ENCODE measurements at places on chromosomes 5 and 9.

GRCh38 chr5:113119246-113119924 lies 142.8 kb downstream of the DCP2 start:
- no peak for DNase-seq

DNA sequence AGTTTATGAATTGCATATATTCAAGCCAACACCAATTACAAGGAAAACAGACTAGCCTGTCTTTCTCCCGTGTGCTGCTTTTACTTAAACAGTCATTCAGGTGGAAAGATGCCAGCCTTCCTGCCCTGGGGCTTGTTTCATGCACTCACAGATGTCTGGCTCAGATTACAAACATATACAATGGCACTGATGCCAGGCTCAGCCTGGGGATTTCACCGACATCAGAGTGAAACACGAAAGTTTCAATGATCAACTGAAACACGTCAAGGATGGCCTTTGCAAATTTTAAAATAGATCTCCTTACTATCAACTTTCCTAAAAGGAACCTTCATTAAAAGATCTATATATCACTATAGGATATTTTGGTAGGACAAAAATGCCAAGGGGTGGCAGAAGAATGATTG lies 1576.5 kb downstream of the EFNA5 start:
- DNase-seq: no peak

GRCh38 chr5:143887903-143888665 lies 76.1 kb downstream of the HMHB1 start:
- DNase-seq: no peak

DNA sequence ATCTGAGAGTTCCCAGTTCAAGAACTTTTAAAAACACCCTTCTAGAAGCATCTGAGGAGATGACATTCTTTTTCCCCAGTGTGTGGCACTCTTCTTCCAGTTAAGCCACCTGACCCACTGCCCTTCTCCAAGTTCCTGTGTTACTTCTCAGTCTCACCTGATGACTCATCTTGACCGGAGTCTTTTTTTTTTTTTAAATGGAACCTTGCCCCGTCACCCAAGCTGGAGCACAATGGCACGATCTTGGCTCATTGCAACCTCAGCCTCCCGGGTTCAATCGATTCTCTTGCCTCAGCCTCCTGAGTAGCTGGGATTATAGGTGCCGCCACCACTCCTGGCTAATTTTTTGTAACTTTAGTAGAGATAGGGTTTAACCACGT lies 224.1 kb upstream of the DAB2 start:
- no peak for DNase-seq

- DNase-seq: no peak
These were observed 7.0 kb upstream of the P4HA2 start for GRCh38 chr5:132234684-132235062.

GRCh38 chr9:134298000-134298399 lies 28.3 kb upstream of the RXRA start:
- no peak for DNase-seq

DNA sequence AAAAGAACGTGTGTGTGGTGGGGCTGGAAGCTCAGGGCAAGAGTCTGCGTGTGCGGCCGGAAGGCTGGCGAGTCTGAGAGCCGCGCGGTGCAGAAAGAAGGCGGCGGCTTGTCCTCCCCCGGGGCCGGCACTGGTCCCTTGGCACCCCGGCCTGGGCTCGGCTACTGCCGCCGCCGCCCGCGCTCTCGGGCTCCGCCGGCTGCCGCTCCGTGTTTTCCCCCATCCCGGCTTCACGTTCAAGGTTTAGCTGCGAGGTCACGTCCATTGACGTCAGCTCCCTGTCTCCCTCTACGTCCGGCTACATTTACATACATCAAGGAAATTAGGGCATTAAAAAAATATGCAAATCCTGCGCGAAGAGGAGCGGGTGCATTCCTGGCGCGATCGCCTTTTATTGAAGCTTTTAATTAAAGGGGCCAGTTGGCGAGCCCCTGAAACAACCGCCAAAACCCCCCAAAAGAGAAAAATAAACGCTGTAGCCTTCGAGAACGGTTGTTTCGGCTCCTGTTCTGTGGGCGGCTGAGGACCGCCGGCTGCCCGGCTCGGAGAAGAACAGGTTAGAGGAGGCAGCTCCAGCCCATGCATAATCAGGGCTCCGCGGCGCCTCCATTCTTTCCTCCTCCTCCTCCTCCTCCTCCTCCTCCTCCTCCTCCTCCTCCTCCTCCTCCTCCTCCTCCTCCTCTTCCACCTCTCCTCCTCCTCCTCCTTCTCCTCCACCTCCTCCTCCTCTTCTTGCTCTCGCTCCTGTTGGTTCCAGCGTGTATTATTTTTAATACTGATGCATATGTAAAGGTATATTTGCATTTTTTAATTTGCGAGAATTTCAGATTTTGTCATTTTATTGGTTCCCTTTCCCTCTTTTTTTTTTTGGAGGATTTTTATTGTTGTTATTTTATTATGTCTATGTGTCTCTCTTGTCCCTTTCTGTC lies 207.0 kb downstream of the MEF2C start:
- no peak for DNase-seq

DNA sequence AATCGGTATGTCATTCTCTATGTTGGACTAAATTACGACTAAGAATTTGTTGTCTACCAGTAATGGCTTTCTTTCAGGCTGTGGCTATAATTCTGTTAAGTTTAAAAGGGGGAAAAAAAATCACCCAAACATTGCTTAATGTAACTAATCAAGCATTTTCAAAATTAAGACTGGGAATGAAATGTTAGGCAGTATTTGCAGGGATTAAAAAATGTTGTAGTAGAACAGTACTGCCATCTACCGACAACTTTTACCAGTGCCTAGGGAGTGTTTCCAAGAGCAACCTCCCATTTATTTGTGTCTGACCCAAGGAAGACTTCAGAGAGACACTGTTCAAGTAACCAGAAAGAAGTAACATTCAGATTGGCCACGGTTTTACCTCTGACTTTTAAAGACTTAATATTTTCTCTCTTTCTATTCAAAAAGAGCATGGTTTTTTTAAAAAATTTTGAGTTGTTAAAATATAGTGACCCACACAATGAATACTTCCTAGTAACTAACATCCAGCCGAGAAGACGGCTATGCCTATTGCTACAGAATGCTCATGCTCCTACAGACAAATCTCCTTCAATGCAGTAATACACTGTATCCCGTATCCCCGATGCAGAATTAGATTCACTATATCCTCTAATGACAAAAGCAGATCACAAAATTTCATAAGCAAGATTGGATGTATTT lies 92.4 kb downstream of the ARL15 start:
- DNase-seq: no peak

- DNase-seq: no peak
These were observed 85.6 kb downstream of the SLC28A3 start for GRCh38 chr9:84254972-84255371.

- no peak for DNase-seq
These were observed 5.6 kb downstream of the C5orf24 start for GRCh38 chr5:134851307-134851923.

DNA sequence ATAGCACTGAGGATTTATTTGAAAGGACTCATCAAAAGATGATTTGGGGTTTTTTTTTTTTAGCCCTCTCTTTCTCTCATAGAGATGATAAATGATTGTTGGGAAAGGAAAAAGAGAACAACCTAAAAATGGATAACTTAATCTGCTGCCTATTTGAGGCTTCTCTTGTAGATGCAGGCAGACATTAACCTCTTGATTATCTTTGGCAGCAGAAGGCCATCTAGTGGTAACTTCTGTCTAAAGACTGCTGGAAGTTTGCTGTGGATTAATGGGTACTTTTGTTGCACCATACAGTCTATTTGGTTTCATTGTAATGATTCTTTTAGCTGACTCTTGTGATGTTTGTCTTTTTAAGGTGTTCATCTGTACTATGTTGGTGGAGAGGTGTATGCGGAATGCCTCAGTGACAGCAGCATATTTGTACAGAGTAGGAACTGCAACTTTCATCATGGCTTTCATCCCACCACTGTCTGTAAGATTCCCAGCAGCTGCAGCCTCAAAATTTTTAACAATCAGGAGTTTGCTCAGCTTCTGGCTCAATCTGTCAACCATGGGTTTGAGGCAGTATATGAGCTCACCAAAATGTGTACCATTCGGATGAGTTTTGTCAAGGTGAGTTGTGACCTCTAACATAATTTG lies 18.8 kb downstream of the SMIM32 start:
- no peak for DNase-seq

DNA sequence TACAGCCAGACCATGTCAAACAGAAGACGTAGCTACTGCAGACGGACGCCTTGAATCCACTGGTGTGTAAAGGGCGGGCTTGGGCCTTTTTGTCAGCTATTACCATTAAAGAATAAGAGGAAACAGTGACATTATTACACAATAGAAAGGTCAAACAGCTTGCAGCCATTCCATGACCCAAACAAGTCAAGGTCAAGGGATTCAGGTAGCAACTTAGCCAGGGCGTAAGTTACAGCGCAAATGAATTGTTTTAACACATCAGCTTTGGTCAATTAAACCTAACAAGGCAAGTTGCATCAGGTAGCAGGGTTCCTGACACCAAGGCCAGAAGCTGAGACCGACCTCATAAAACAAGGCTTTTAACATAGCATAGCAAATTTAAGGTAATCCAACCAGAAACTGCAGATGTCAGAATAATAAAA lies 15.3 kb downstream of the NFIB start:
- no peak for DNase-seq

DNA sequence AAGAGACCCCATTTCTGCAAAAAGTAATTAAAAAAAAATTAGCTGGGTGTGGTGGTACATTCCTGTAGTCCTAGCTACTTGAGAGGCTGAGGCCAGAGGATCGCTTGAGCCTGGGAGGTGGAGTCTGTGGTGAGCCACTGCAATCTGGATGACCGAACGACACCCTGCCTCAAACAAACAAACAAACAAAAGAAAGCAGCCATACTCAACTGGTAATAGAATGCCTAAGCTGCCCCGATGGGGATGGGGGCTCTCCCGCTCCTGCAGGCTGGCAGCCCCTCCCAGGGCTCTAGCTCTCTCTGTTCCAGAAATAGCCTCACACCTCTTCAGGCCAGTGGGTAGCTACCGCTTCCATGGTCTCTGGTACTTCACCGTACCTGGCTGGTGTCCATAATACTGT lies 241.8 kb downstream of the FANCC start:
- DNase-seq: no peak

DNA sequence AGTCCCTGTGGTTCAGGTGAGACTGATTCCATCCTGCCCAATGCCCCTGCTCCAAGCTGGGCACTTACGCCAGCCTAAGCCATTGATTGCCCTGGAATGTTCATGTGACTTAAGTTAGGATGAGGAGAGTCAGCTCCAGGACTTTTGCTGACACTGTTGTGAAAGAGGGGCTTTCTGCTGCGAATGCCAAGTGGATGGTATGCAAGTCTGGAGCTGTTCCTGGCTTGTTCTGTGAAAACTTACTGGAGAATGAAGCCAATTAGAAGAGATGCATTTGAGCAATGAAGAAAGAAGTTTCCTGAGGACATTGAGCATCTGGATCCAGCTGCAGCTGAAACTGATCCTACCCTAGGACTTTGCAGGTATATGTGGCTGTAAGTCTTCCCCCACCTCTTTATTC lies 61.2 kb upstream of the ZFR start:
- no peak for DNase-seq

GRCh38 chr5:37838152-37838932 lies 1.5 kb downstream of the GDNF start:
- no peak for DNase-seq

DNA sequence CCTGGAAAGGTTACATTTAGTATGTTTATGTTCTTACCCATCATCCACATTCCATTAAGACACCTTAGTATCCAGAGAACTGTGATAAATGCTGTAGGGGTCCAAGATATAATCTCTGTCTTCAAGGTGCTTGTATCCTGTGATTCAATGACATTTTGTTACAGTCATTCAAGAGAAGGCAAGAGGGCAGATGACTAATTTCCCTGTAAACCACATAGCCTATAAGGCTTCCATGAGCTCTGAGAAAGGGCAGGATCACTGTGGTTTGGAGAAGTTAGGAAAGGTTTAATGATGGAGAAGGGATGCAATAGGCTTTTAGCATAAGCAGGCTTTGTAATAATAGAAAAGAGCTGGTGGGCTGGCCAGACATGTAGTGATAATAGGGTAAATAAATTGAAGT lies 40.0 kb downstream of the PAPPA start:
- DNase-seq: no peak

DNA sequence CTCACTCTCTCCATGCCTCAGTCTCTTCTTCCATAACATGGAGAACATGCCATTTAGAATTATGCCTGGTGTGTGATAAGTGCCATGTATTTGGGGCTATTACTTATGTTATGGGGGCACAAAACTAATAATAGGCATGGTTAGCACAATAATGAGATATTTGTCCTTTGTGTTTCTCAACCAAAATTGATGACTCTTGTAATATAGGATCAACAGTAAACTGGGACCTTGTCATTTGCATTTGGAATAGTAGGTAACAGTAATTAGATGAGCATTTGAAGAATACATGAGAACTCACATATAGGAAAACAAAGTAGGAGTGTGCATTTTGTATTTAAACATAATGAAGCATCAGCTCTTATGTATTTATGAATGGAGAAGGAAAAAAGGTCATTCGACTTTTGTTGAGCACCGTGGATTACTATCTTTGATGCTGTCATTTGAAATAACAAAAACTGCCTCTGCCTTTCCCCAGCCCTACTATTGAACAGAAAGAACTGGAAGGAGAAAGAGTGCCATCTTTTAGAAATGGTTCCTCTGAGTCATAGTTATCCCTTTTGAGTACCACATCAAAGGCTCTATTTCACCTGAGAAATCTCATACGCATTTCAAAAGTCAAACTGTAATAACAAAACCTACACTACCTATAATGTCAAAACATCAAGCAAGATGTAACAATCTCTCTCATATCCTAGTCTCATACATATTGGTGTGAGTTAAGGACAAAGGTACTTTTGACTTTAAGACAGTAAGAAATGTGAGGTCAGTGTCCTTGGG lies 655.2 kb downstream of the PDE4D start:
- no peak for DNase-seq

DNA sequence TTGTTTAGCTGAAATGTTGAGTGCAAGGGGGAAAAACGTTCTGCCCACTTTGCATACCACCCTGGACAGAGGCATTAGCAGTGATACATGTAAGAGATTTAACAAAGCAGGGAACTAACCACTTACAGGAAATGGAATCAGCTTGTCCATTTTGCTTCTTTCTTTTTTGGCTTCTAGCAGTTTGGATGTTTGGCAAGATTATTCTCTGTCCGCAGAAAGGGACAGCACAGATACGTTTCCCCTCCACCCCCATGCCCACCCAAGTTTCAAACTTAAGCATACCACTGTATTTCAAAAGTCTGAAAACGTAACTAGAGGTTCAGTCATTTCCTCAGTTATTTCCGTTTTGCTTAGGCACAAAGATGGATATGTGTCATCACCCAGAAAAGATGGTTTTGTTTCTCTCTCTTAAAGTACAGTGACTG lies 118.4 kb downstream of the GDNF start:
- DNase-seq: peak; percentile 24

- no peak for DNase-seq
These were observed 1.4 kb upstream of the KDM3B start for GRCh38 chr5:138351056-138351455.

Data from activated naive CD4-positive, alpha-beta T cell treated with Interleukin-2 at 50 U/mL for 16 hours (primary cell).